Fibroblast of lung (primary cell): ENCODE measurements at places on chromosomes 6 and 20. TPM values are rescaled to one million over a fixed set of nuclear protein-coding genes. Genes with fewer than 3 reads are reported as not detected.

The OR2J3 gene
- polyA plus RNA-seq = not detected in 2 replicates

The PACSIN1 gene
- 0.02 TPM in 1 of 2 replicates, not detected in the other for polyA plus RNA-seq

The RIPPLY2 gene
- polyA plus RNA-seq = not detected in 2 replicates

The EPB41L1 gene
- 13.9 and 16.2 TPM in 2 replicates for polyA plus RNA-seq

The SAPCD1 gene
- polyA plus RNA-seq = 1.3 and 1.4 TPM in 2 replicates

The WFDC10B gene
- 0.22 TPM in 1 of 2 replicates, not detected in the other for polyA plus RNA-seq

The MRPL18 gene
- polyA plus RNA-seq = 87.1 and 101 TPM in 2 replicates

The FAM217A gene
- not detected in 2 replicates for polyA plus RNA-seq

The TRIM15 gene
- not detected in 2 replicates for polyA plus RNA-seq

The BLCAP gene
- 76.7 and 83.1 TPM in 2 replicates for polyA plus RNA-seq

The TENT5A gene
- 8.3 and 16.6 TPM in 2 replicates for polyA plus RNA-seq

The SFTA2 gene
- not detected in 2 replicates for polyA plus RNA-seq

The SDHAF4 gene
- 1.9 and 2.7 TPM in 2 replicates for polyA plus RNA-seq

The BEND6 gene
- 9.7 and 11.5 TPM in 2 replicates for polyA plus RNA-seq

The GTSF1L gene
- polyA plus RNA-seq = not detected in 2 replicates

The HRH3 gene
- not detected in 2 replicates for polyA plus RNA-seq

The ZSCAN31 gene
- polyA plus RNA-seq = 1.8 and 2.9 TPM in 2 replicates

The C6orf47 gene
- polyA plus RNA-seq = 6.6 and 7.9 TPM in 2 replicates

The OTOR gene
- polyA plus RNA-seq = not detected in 2 replicates

The NTSR1 gene
- polyA plus RNA-seq = 0.05 and 8.1 TPM in 2 replicates

The PRPF6 gene
- polyA plus RNA-seq = 28.2 and 40.5 TPM in 2 replicates

The BTN3A1 gene
- 19.8 and 31.6 TPM in 2 replicates for polyA plus RNA-seq

The CYP24A1 gene
- polyA plus RNA-seq = not detected in 2 replicates

The MATN4 gene
- 0.02 and 0.06 TPM in 2 replicates for polyA plus RNA-seq

The CEP43 gene
- 11.2 and 16.5 TPM in 2 replicates for polyA plus RNA-seq

The NNAT gene
- polyA plus RNA-seq = 0.74 and 2.4 TPM in 2 replicates

The PI16 gene
- polyA plus RNA-seq = 0.09 and 0.67 TPM in 2 replicates

The TAGAP gene
- polyA plus RNA-seq = not detected in 2 replicates
